ENCODE measurements at places on chromosomes 6 and 20.

GRCh38 chr6:119312875-119313338, 36.7 kb downstream of the MAN1A1 start:
- no peak for DNase-seq

- DNase-seq: no peak
Observed at GRCh38 chr6:131265939-131266338, 130.7 kb downstream of the AKAP7 start.

- DNase-seq: no peak
Observed at GRCh38 chr20:16486532-16486931, 86.7 kb downstream of the KIF16B start.

DNA sequence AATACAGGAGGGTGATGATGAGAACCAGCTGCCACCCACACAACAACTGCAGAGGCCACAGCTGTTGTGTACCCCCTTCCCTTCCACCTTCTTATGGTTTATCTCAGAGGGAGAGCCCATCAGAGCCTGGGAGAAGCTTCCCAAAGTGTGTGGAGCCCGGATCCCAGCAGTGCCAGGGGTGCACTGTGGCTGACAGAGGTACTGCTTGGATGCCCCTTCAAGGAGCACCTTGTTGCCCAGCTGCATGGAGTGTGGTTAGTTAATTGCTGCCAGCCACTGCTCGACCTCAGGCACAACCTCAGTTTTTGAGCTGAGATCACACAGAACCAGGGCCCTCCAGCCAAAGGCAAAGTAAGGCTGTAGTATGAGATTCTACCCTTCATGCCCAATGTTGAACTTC, 13.0 kb downstream of the PI3 start:
- no peak for DNase-seq

GRCh38 chr6:102832021-102832420, 1438.5 kb downstream of the GRIK2 start:
- no peak for DNase-seq

- no peak for DNase-seq
Observed at GRCh38 chr6:7264686-7265384, 48.2 kb downstream of the SSR1 start.

DNA sequence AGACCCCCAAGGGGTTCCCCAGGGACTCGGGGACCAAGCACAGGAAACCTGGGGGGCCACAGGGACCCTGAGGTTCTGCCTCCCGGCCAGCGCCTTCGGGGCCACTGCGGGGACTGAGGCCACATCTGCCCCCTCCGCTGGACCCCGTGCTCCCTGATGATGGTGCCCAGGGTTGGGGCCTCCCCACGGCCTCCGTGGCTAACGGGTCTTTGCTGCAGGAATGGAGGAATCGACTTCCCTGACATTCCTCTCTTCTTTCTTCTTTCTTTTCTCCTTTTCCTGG, 330.2 kb downstream of the TAF4 start:
- no peak for DNase-seq

- no peak for DNase-seq
Observed at GRCh38 chr20:59778615-59779200, 154.7 kb downstream of the SYCP2 start.

DNA sequence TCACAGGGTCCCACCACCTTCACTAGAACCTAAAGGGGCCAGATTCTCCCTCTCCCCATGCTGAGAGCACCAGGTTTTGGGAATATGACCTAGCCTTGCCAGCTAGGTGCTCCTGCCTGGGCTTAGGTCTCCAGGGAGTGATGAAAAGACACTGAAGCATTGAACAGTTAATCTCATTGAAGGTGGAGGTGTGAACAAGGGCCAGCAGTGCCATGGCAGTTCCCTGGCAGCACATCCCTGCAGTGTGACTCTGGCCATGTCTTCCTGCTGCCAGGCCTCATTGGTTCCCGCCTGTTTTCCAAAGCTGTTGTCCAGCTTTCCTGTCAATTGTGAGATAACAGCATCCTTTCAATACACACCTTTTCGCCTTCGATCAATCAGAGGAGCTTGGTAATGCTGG, 10.9 kb downstream of the PPIL6 start:
- peak; percentile 38 for DNase-seq

- no peak for DNase-seq
Observed at GRCh38 chr20:57544838-57545564, 15.9 kb upstream of the PCK1 start.

DNA sequence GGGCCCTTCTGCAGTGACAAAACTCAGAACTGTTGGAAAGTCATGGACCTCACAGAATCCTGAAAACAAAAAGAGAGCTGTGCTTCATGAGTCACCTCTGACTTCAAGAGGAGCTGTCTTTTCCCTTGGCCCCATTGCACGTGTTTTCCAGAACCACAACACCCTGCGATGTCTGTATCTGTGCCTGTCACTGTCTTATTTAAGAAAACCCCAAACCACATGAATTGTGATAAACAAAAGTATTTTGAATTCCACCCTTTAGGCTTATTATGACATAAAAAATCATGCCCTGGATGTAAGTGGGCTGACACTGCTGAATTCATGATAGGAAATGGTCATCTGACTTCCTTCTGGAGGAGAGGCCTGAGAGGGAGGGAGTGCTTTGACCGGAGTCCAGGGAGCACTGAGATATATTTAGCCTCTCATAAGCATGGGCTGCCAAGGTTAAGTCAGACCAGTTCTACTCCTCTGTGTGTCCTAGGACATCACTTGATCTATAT, 96.4 kb upstream of the DUSP22 start:
- DNase-seq: peak; percentile 18

DNA sequence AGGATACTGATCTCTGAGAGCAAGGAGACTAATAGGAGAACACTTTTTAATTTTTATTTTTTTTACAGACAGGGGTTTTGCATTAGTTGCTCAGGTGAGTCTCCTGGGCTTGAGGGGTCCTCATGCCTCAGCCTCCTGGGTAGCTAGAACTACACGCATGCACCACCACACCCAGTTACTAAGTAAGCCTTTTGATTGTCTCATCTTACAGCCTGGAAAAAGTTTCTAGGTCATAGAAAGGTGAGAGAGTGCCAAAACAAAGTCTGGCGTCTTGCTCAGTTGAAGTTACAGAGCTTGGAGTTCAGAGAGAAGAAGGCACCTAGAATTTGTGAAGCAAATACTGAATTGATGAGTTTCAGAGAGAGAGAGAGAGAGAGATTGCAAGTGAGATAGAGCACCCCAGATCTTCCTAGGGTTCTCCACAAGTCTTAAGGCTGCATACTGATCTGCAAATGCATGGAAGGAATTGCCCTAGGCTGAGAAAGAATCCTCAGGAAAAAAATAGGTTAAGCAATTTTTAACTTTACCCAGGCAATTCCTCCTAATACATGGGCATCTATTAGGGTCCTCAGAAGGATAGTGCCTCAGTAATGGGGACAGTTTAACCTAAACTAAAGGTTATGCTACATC, 37.6 kb upstream of the PHIP start:
- no peak for DNase-seq

DNA sequence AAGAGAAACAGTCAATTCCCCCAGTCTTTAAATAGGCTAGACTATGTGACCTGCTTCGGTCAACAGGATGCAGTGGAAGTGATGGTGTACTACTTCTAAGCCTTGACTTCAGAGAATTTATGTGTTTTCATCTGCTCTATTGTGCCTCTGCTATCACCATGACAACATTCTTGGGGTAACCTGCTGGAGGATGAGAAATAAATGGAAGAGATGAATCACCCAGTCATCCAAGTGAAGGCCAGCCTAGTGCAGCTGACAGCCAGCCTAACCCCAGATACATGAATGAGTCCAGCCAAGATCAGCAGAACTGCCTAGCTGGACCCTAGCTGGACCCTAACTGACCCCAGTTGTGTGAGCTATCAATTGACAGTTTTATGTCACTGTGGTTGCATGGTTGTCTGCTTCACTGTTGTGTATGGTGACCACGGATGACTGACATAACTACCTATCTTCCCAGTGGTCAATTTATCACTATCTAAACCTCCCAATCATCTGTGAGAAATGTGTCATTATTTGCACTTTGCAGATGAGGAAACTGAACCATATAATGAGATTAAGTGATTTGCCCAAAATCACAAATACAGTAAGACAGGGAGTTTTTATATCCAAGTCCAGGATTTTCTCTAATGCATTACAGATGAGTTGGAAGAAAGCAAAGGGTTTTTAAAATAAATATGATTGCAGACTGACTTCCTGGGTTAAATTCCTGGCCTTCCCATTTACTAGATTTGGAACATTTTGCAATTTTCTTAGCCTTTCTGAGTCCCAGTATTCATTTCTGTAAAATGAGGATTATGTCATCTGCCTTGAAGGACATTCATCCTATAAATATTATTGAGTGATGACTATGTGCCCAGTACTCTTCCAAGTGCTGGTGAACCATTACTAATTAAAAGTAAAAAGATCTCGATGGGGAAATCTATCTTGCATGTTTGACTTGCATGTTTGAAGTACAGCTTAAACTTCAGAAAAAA, 136.4 kb upstream of the PLCB4 start:
- DNase-seq: no peak

GRCh38 chr6:81734081-81734480, 18.4 kb downstream of the TENT5A start:
- no peak for DNase-seq

GRCh38 chr6:7138921-7139358, 31.2 kb downstream of the RREB1 start:
- no peak for DNase-seq

DNA sequence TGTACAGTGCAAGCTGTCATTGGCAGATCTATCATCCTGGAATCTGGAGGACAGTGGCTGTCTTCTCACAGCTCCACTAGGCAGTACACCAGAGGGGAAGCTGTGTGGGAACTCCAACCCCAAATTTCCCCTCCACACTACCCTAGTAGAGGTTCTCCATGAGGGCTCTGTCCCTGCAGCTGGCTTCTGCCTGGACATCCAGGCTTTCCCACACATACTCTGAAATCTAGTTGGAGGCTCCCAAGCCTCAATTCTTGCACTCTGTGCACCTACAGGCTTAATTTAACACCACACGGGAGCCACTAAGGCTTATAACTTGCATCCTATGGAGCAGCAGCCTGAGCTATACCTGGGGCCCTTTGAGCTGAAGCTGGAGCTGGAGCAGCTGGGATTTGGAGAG, 43.0 kb upstream of the TRIM39 start:
- DNase-seq: no peak

- peak; percentile 71 for DNase-seq
Observed at GRCh38 chr6:43297644-43298564, at the start of gene SLC22A7. Gene SLC22A7 (plus strand): TSS chr6:43298260. CDS start chr6:43298359, 99 bp downstream.

- no peak for DNase-seq
Observed at GRCh38 chr20:57308451-57309271, 20.9 kb upstream of the SPO11 start.

- no peak for DNase-seq
Observed at GRCh38 chr6:12522347-12522746, 194.2 kb upstream of the PHACTR1 start.

DNA sequence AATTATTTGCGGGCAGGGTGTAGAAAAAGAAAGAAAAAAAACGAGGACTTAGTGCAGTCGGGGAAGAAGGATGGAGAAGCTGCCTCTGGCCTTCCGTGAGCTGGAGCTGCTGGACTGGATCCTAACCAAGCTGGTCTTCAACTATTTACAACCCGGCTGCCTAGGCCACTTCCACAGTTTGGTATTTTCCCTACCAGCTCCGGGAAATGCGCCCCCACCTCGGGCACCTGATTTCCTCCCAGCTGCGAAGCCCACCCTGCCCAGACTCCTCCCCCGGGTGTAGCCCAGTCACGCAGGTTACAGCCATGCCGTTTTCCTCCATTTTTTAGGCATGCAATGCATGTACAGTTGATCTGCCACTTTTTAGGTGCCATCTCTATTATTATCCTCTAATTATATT, 21.2 kb downstream of the THEMIS start:
- DNase-seq: no peak

GRCh38 chr6:113539202-113539601, 317.9 kb upstream of the MARCKS start:
- no peak for DNase-seq

DNA sequence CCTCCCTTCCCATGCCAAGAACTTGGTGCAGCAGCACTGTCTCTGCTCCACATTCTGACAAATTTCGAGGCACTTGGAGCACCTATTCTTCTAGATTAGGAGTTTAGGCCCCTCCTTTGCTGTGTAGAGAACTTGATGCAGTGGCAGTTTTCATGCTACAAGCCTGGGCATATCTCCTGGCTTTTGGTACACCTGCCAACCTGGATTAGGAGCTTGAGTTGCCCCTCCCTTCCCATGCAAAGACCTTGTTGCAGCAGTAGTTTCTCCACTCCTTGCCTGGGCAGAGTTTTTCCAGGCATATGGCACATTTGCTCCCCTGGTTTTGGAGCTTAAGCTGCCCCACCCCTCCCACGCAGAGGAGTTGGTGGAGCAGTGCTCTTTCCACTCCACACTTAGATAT, 956.1 kb downstream of the EYS start:
- DNase-seq: no peak

DNA sequence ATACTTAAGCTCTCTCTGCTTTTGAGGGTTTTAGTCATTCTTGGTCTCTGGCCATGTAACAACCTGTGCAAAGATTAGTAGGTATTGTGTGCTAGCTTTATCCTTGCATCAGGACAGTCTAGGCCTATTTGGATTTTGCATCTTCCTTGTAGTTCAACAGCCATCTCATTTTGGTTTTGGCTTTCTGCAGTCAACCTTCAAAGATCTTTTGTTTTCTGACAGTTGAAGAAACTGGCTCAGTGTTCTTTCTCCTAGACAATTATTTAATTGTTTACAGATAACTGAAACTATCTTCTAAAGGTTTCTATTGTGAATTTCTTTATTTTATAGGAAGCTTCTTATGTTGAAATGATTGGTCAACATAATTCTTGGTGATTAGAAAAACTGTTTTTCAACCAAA, 307.5 kb downstream of the CDKAL1 start:
- no peak for DNase-seq

- DNase-seq: no peak
Observed at GRCh38 chr6:64672131-64672530, 1034.9 kb downstream of the EYS start.

DNA sequence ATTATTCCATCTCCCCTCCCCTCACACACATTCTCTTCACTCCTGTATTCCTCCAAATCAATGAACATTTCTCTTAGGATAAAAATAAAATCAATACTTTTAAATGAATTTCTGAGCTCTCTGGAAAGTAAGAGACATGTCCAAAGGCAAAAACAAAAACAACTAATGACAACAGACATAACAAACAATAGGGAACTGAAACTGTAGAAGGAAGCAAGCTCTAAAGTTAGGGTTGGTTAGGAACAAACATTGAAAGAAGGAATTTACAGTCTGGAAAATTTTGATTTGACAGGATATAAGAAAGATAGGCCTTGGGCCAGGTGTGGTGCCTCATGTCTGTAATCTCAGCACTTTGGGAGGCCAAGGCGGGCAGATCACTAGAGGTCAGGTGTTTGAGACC, 17.5 kb upstream of the MYCT1 start:
- no peak for DNase-seq

- DNase-seq: no peak
Observed at GRCh38 chr6:16146527-16146955, 17.7 kb downstream of the MYLIP start.

GRCh38 chr6:154197196-154197860, 158.3 kb downstream of the OPRM1 start:
- peak; percentile 50 for DNase-seq

- DNase-seq: no peak
Observed at GRCh38 chr6:33863723-33864440, 60.1 kb upstream of the MLN start.
